ENCODE measurements at places on chromosomes 6 and 20. TPM values are rescaled to one million over a fixed set of nuclear protein-coding genes. Genes with fewer than 3 reads are reported as not detected.
A peak's percentile ranks its signal among the peaks of the same experiment; 100 is the strongest.

GRCh38 chr20:21804802-21805201 lies 99.3 kb downstream of the PAX1 start:
- H3K4me1 ChIP-seq = no peaks in the 10 kb centered on the region
- H3K27ac ChIP-seq = no peak overlapping the region
- H3K4me3 ChIP-seq = no peak overlapping the region
- no peak for DNase-seq
- no peaks in the 10 kb centered on the region for H3K36me3 ChIP-seq
- no peaks in the 10 kb centered on the region for H3K27me3 ChIP-seq

DNA sequence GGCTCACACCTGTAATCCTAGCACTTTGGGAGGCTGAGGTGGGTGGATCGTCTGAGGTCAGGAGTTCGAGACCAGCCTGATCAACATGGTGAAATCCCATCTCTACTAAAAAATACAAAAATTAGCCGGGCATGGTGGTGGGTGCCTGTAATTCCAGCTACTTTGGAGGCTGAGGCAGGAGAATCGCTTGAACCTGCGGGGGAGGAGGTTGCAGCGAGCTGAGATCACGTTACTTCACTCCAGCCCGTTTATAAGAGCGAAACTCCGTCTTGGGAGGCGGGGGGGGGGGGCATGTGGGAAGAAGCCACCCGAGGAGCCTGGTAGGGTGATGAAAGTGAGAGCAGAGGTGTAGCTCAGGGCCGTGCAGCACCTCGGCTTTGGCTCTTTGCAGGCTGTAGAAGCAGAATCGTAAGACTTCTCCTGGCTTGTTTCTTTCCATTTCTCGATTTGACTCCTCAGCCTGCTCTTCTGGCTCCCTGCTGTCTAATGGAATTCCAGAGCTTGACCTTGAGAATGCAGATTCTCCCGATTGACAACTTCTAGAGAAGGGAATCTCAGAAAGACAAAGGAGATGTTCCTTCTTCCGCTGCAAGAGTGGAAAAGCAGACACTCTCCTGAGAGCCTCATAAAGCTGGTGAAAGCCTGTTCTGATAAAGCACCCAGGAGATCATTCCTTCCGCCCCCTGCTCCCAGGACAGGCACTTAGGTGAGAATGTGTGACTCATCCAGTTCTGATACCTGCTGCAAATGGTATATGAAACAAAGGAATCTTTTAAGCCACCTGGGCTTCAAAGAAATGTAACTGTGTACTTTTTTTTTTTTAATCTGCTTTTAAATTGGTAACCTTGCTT lies 26.0 kb upstream of the PPP1R16B start:
- H3K4me3 ChIP-seq = no peak overlapping the region
- H3K27me3 ChIP-seq = no peaks in the 10 kb centered on the region
- no peaks in the 10 kb centered on the region for H3K4me1 ChIP-seq
- DNase-seq = no peak
- no peak overlapping the region for H3K27ac ChIP-seq

GRCh38 chr6:101650402-101651100 lies 257.0 kb downstream of the GRIK2 start:
- DNase-seq = no peak
- H3K4me1 ChIP-seq = no peaks in the 10 kb centered on the region
- H3K27ac ChIP-seq = no peak overlapping the region
- H3K36me3 ChIP-seq = no peaks in the 10 kb centered on the region
- no peak overlapping the region for H3K4me3 ChIP-seq

- no peak for DNase-seq
- no peaks in the 10 kb centered on the region for H3K36me3 ChIP-seq
Observed at GRCh38 chr6:74626288-74626687, 579.6 kb downstream of the COL12A1 start.

- H3K27me3 ChIP-seq = no peaks in the 10 kb centered on the region
- no peaks in the 10 kb centered on the region for H3K36me3 ChIP-seq
- no peak for DNase-seq
Observed at GRCh38 chr6:137688230-137688971, 178.7 kb upstream of the TNFAIP3 start.

- no peaks in the 10 kb centered on the region for H3K36me3 ChIP-seq
- no peaks in the 10 kb centered on the region for H3K27me3 ChIP-seq
- H3K4me1 ChIP-seq = no peaks in the 10 kb centered on the region
- DNase-seq = no peak
- no peak overlapping the region for H3K4me3 ChIP-seq
- H3K27ac ChIP-seq = no peak overlapping the region
Observed at GRCh38 chr6:46876126-46876525, 45.6 kb downstream of the ADGRF5 start.

- DNase-seq = no peak
- H3K4me3 ChIP-seq = no peak overlapping the region
- H3K27me3 ChIP-seq = no peaks in the 10 kb centered on the region
Observed at GRCh38 chr6:38054527-38055202, 235.1 kb downstream of the ZFAND3 start.

DNA sequence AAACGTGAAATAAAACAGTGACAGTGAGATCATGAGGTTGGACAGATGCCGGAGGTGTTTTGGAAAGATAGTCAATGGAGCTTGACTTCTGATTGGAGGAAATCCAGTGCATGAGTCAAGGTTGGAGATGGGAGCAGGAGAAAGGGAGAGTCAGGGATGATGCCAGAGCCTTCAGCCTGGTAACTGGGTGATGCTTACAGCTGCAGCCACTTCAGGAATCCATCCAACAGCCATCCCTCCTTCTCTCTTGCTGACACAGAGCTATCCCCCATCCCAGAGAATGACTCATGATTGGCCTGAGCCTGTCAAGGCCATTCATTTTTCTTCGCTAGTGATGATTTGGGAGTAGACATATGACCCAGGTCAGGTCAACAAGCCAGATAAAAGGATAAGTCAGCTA lies 112.8 kb downstream of the SAMD5 start:
- H3K4me3 ChIP-seq = no peak overlapping the region
- no peaks in the 10 kb centered on the region for H3K27me3 ChIP-seq
- H3K4me1 ChIP-seq = peaks cover 15% of the 10 kb centered on the region
- no peaks in the 10 kb centered on the region for H3K36me3 ChIP-seq
- peak overlapping the region; percentile 36 for H3K27ac ChIP-seq
- peak; percentile 93 for DNase-seq

DNA sequence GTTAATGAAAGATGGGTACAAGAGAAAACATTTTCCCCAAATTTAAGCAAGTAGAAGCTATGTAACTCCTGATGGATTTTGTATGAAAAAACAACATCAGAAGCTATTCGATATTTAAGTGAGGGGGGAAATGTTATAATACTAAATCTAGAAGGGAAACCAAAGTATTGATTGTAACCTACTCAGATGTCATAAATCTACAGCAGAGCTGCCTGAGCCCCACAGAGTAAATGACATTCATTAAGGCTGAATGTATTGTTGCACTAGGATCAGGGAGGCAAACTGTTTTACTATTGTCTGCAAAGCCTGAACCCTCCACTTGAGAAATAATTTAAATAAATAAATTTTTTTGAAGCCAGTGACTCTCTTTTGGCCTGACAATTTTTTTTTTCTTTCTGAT lies 19.3 kb downstream of the ANKRD6 start:
- H3K4me3 ChIP-seq = no peak overlapping the region
- H3K4me1 ChIP-seq = no peaks in the 10 kb centered on the region
- no peak overlapping the region for H3K27ac ChIP-seq
- DNase-seq = no peak
- H3K27me3 ChIP-seq = no peaks in the 10 kb centered on the region

GRCh38 chr6:2072453-2072852 lies 173.0 kb downstream of the GMDS start:
- no peaks in the 10 kb centered on the region for H3K27me3 ChIP-seq
- no peak overlapping the region for H3K4me3 ChIP-seq
- no peaks in the 10 kb centered on the region for H3K4me1 ChIP-seq
- H3K27ac ChIP-seq = no peak overlapping the region
- DNase-seq = peak; percentile 89

Gene TNFRSF21
- total RNA-seq = 12.6 TPM

Gene DPPA5
- not detected for total RNA-seq

Gene RIOK1
- 28.7 TPM for total RNA-seq

Gene HSF2
- total RNA-seq = 31.5 TPM

Gene PMEPA1
- 1.0 TPM for total RNA-seq

Gene TSHZ2
- total RNA-seq = 2.6 TPM

Gene UNC5CL
- 0.26 TPM for total RNA-seq

Gene HLA-DOB
- 0.26 TPM for total RNA-seq

Gene FHL5
- not detected for total RNA-seq

All from fibroblast of lung (primary cell).